Muscle of leg (tissue), 16 donors: ENCODE measurements at places on chromosomes 5 and 9. TPM values are rescaled to one million over a fixed set of nuclear protein-coding genes. Genes with fewer than 3 reads are reported as not detected.

GRCh38 chr5:120873083-120873482 is 409.0 kb downstream of the PRR16 start:
- H3K4me3 ChIP-seq, result no peak overlapping the region
- no peak overlapping the region for H3K27ac ChIP-seq
- H3K4me1 ChIP-seq, result no peaks in the 10 kb centered on the region
- H3K27me3 ChIP-seq, result no peaks in the 10 kb centered on the region
- no peaks in the 10 kb centered on the region for H3K36me3 ChIP-seq
- peak; percentile 48 for DNase-seq

GRCh38 chr5:151758430-151759241 is at the start of gene ATOX1:
Gene ATOX1 (minus strand): TSS chr5:151758631. CDS start chr5:151758551, 80 bp downstream.
- H3K4me3 ChIP-seq, result peak within 1 kb of the TSS; percentile 87
- peak; percentile 96 for DNase-seq
- no peaks in the 10 kb centered on the region for H3K36me3 ChIP-seq
- peaks cover 17% of the 10 kb centered on the region for H3K4me1 ChIP-seq
- H3K27ac ChIP-seq, result peak within 1 kb of the TSS; percentile 85
- H3K27me3 ChIP-seq, result no peaks in the 10 kb centered on the region

- no peak for DNase-seq
- H3K36me3 ChIP-seq, result peaks cover 81% of the 10 kb centered on the region
- peaks cover 15% of the 10 kb centered on the region for H3K4me1 ChIP-seq
- no peak overlapping the region for H3K27ac ChIP-seq
- H3K27me3 ChIP-seq, result no peaks in the 10 kb centered on the region
These were observed 14.0 kb downstream of the GRHPR start for GRCh38 chr9:37436540-37436939.

BTNL3 gene
- polyA plus RNA-seq, result not detected

DNA sequence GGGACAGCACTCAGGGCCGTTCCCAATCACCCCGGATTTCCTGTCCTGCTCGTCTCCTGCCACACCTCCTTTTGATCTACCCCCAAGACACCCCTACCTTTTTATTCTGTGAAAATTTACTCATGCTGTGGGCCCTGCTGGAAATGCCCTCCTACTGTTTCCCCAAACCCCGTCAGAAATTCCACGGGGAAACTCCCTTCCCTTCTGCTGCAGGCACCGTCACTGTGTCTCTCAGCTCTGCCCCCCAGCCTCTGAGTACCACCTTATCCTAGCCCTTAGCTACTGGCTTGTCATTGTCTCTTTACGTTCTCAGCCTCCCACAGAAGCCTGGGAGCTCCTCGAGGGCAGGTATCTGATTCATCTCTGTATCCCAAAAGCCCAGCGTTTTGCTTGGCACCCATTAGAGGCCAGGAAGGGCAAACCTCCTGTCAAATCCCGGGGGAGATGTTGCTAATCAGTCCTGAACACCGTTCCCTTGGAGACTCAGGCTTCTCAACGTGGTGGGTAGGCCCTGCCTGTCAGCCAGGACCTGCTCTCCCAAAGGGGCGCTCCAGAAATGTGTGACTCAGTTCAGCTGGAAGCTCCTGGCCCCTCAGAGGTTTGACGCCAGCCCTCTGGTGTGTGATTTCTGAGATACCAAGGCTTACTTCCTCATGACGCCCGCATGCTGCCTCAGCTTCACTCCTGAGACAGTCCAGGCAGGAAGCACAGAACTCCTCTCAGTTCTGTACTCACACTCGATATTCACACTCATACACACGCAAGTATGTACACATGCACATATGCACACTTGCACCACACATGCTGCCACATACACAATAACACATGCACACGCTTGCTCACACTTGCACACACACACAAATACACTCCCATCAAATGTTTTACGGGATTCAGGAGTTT is 50.7 kb upstream of the GRHPR start:
- no peak overlapping the region for H3K4me3 ChIP-seq
- no peaks in the 10 kb centered on the region for H3K4me1 ChIP-seq
- no peak for DNase-seq
- no peaks in the 10 kb centered on the region for H3K27me3 ChIP-seq
- H3K27ac ChIP-seq, result no peak overlapping the region

DNA sequence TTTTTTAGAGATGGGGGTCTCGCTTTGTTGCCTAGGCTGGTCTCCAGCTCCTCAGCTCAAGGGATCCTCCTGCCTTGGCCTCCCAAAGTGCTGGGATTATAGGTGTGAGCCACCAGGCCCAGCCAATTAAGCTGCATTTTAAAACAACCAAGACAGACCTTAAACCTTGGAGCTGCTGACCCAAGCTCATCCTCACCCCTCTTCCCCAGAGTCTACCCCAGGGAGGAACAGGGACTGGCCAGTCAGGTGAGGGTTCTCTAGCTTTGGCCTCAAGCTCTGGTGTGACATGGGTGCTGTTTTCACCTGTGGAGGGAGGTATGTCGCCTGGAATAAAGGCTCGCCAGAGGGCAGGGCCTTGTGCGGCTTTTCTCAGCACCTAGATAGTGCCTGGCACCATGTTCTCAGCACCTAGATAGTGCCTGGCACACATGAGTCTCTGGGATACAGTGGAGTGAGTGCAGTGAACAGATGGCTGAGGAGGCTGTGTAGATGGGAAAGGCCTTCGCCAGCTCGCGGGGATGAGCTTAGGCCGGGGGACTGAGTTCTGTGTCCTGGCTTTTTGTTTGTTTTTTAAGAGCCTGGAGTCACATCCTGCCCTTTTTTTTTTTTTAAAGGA is 7.4 kb downstream of the CDK9 start:
- peaks cover 46% of the 10 kb centered on the region for H3K36me3 ChIP-seq
- H3K27ac ChIP-seq, result no peak overlapping the region
- H3K4me1 ChIP-seq, result peaks cover 10% of the 10 kb centered on the region
- DNase-seq, result no peak
- H3K27me3 ChIP-seq, result no peaks in the 10 kb centered on the region
- no peak overlapping the region for H3K4me3 ChIP-seq

NMUR2 gene
- 0.23 TPM for polyA plus RNA-seq

CDC20B gene
- not detected for polyA plus RNA-seq

- no peak for DNase-seq
- no peaks in the 10 kb centered on the region for H3K27me3 ChIP-seq
- H3K27ac ChIP-seq, result no peak overlapping the region
- H3K4me1 ChIP-seq, result peaks cover 29% of the 10 kb centered on the region
- no peaks in the 10 kb centered on the region for H3K36me3 ChIP-seq
- H3K4me3 ChIP-seq, result no peak overlapping the region
These were observed 16.8 kb downstream of the SIL1 start for GRCh38 chr5:139181322-139181730.

DNA sequence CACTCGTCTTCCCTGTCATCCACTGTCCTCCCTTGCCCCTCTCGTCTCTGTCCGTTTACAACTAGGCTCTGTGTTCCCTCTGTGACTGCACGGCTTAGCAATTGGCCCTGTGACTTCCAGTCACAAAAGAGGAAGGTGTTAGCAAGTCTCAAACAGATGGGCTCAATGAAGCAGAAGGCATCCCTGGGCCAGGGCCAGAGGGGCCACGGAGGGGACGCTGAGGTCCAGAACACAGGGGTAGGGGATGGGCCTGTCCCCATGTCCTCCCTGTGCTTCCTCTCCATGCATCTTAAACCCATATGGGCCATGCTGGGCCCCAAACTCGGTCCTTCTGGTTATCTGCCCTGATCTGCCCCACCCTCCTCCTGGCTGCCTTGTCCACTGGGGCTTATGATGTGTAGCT is at the start of gene CD72:
CD72 (minus strand) TSS at position 89 of the 403 bp plus-strand sequence. CDS start 110 bp downstream, outside the sequence.
- H3K4me1 ChIP-seq, result peaks cover 14% of the 10 kb centered on the region
- DNase-seq, result no peak
- no peak within 1 kb of the TSS for H3K27ac ChIP-seq
- H3K36me3 ChIP-seq, result no peaks in the 10 kb centered on the region

LRRC70 gene
- 3.9 TPM for polyA plus RNA-seq

DNA sequence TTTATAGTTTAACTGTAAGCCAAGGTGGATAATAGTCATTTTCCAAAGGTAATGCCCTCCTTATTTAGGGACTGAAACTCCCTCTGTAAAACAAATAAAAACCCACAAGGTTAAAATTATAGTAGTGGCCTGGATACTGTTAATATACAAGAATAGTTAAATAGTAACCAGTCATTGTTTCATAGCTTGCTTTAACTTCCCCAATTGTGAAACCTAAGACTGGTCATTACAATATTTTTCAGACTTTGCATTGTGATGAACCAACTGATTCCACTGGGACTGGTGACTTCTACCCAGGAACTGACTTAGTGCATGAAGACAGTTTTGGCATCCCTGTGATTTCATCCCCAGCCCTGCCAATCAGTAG is 162.6 kb downstream of the SMC2 start:
- no peak overlapping the region for H3K27ac ChIP-seq
- no peak overlapping the region for H3K4me3 ChIP-seq
- no peaks in the 10 kb centered on the region for H3K4me1 ChIP-seq
- H3K27me3 ChIP-seq, result no peaks in the 10 kb centered on the region
- no peaks in the 10 kb centered on the region for H3K36me3 ChIP-seq

- DNase-seq, result peak; percentile 61
- H3K27ac ChIP-seq, result no peak overlapping the region
- peaks cover 2% of the 10 kb centered on the region for H3K4me1 ChIP-seq
- H3K4me3 ChIP-seq, result no peak overlapping the region
These were observed 20.2 kb upstream of the CCDC192 start for GRCh38 chr5:127683008-127683407.

- H3K27me3 ChIP-seq, result no peaks in the 10 kb centered on the region
- no peak overlapping the region for H3K4me3 ChIP-seq
- H3K27ac ChIP-seq, result no peak overlapping the region
These were observed 262.7 kb downstream of the CHSY3 start for GRCh38 chr5:130166839-130167490.

DNA sequence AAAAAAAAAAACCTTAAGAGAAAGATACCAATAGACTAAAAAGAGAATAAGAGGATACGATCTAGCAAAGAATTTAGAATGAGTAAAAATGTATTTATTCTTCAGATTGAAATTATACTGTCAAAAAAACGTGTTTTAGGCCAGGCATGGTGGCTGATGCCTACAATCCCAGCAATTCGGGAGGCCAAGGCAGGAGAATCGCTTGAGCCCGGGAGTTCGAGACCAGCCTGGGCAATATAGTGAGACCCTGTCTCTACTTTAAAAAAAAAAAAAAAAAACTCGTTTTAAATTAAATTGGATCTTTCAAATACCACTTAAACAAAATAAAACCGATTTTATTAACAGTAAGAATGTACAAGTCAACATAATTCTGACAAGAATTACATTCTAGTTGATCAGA is 41.8 kb downstream of the FBXL17 start:
- no peaks in the 10 kb centered on the region for H3K36me3 ChIP-seq
- H3K27ac ChIP-seq, result no peak overlapping the region
- no peak overlapping the region for H3K4me3 ChIP-seq
- H3K27me3 ChIP-seq, result no peaks in the 10 kb centered on the region
- H3K4me1 ChIP-seq, result no peaks in the 10 kb centered on the region
- DNase-seq, result no peak

DNA sequence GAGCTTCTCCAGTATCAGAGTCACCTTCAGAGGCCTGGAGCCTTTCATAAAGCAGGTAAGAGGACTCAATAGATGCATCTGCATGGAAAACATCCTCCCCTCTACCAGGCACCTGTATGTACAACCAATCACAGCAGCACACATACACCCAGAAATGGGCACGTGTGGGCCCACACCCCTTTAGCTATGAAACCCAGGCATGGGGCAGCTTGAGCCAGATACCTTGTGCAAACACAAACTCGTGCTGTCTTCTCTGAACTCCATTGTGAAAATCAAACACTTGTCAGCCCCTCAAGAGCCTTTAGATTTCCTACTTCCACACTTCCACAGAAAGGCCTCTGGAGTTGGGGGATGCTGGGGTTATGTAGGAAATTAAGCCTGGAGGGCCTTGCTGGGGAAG is 1.1 kb upstream of the CSF2 start:
- H3K4me3 ChIP-seq, result no peak overlapping the region
- H3K4me1 ChIP-seq, result no peaks in the 10 kb centered on the region
- no peak for DNase-seq
- H3K36me3 ChIP-seq, result no peaks in the 10 kb centered on the region
- no peak overlapping the region for H3K27ac ChIP-seq
- H3K27me3 ChIP-seq, result no peaks in the 10 kb centered on the region

- peaks cover 2% of the 10 kb centered on the region for H3K4me1 ChIP-seq
- H3K27me3 ChIP-seq, result no peaks in the 10 kb centered on the region
- no peak overlapping the region for H3K4me3 ChIP-seq
- peak; percentile 40 for DNase-seq
- H3K27ac ChIP-seq, result no peak overlapping the region
These were observed 677.3 kb downstream of the PRELID2 start for GRCh38 chr5:145157841-145158240.

DNA sequence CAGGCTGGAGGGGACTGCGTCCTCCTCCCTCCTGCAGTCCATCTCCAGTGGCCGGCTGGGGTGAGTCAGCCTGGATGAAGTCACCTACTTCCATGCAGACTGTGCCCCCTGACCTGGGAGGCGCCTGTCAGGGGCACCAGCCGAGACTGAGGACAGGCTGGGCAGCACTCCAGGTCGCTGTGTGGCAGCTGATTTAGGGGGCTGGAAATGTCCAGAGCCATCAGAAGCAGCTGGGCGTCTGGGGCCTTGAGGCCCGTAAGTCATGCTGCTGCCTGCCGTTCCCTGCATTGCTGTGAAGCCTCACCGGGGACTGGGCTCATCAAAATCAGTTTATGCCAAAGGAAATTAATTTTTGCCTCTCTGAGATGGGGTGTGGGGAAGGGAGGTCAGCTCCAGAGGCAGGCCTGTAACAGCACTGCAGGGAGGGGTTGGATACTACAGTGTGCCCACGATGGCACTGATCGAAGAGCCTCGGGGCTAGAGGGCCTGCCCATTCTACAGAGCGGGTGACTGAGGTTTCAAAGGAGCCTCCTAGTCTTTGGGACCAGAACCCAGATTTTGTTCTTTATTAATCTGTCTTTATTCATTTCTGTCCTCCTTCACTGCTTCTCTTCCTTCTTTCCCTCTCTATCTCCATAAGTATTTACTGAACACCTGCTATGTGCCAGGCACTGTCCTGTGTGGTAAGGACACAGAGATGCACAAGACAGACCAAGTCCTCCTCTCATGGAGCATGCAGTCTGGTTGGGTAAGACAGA is 70.4 kb upstream of the PSD2 start:
- no peaks in the 10 kb centered on the region for H3K27me3 ChIP-seq
- H3K36me3 ChIP-seq, result no peaks in the 10 kb centered on the region
- H3K27ac ChIP-seq, result peak overlapping the region; percentile 69
- peaks cover 13% of the 10 kb centered on the region for H3K4me1 ChIP-seq

KIF24 gene
- polyA plus RNA-seq, result 26.3 TPM

DNA sequence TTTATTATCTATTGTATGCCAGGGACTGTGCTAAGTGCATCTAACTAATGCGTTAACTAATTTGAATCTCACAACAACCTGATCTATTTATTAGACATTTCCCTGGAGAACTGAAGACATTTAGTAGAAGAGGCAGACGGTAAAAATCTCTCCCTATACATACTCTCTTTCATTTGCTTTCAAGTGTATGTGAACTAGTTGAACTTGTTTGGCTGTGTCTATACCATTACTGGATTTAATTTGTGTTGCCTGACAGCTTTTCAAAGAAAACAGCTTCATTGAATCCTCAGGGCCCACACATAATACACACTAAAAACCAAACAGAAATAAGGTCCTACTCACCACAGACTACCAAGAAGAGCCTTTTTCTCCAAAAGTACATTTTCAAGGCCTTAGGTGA is 133.6 kb upstream of the NR3C1 start:
- no peak overlapping the region for H3K27ac ChIP-seq
- H3K4me1 ChIP-seq, result no peaks in the 10 kb centered on the region
- no peak overlapping the region for H3K4me3 ChIP-seq
- H3K36me3 ChIP-seq, result no peaks in the 10 kb centered on the region
- no peak for DNase-seq

- H3K4me1 ChIP-seq, result no peaks in the 10 kb centered on the region
- no peak overlapping the region for H3K27ac ChIP-seq
- H3K4me3 ChIP-seq, result no peak overlapping the region
- no peaks in the 10 kb centered on the region for H3K27me3 ChIP-seq
- DNase-seq, result no peak
These were observed 76.6 kb upstream of the NR4A3 start for GRCh38 chr9:99745085-99745484.

VAV2 gene
- 16.0 TPM for polyA plus RNA-seq
